ENCODE measurements at places on chromosomes 3 and 15. TPM values are rescaled to one million over a fixed set of nuclear protein-coding genes. Genes with fewer than 3 reads are reported as not detected.

Gene PLCD1
- total RNA-seq = 14.4 TPM

Gene KCNAB1
- total RNA-seq = not detected

Gene CIDEC
- not detected for total RNA-seq

Gene CLDN11
- not detected for total RNA-seq

Gene PRSS50
- not detected for total RNA-seq

Gene ACVR2B
- 7.3 TPM for total RNA-seq

Gene SPTSSB
- total RNA-seq = not detected

Gene USP8
- total RNA-seq = 51.6 TPM

Gene STRIT1
- total RNA-seq = not detected

Gene ATP13A4
- 2.7 TPM for total RNA-seq

Gene PLA1A
- not detected for total RNA-seq

Gene SLC6A11
- total RNA-seq = not detected

Gene STARD5
- 3.2 TPM for total RNA-seq

Gene ASB14
- total RNA-seq = not detected

Gene P2RY13
- not detected for total RNA-seq

Gene LRRC34
- 5.1 TPM for total RNA-seq

Gene SLC12A1
- not detected for total RNA-seq

Gene SLC2A2
- not detected for total RNA-seq

Gene APOD
- total RNA-seq = 0.27 TPM

Gene GOLGA8S
- total RNA-seq = 0.80 TPM

Gene PROS1
- total RNA-seq = 0.80 TPM

Gene MYLK
- total RNA-seq = 0.30 TPM

Gene ETV5
- 0.16 TPM for total RNA-seq

Gene ITPKA
- 0.93 TPM for total RNA-seq

Gene UBA7
- 218 TPM for total RNA-seq

Gene PAQR9
- not detected for total RNA-seq

Gene EXOSC7
- total RNA-seq = 54.6 TPM

Gene TMEM43
- 38.0 TPM for total RNA-seq

Gene FBXL22
- total RNA-seq = 0.73 TPM
